ENCODE measurements at places on chromosomes 5 and 9.

DNA sequence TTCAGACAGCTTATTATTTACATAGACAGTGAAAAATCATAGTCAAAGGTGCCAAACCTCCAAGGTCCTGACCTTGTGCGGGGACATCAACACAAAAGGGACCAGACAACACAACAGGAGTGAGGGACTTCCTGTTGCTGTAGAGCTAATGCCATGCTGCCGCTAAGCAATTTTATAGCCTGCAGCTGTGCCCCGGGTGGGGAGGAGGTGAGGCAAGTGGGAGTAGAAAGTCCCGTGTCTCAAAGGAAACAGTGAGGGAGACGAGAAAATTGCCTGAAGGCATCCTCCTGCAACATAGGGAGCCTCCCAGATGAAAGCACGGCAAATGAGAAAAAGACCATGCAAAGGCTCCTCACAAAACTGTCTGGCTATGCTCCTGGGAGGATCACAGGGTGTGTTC lies 58.8 kb downstream of the CAAP1 start:
- DNase-seq, result no peak

DNA sequence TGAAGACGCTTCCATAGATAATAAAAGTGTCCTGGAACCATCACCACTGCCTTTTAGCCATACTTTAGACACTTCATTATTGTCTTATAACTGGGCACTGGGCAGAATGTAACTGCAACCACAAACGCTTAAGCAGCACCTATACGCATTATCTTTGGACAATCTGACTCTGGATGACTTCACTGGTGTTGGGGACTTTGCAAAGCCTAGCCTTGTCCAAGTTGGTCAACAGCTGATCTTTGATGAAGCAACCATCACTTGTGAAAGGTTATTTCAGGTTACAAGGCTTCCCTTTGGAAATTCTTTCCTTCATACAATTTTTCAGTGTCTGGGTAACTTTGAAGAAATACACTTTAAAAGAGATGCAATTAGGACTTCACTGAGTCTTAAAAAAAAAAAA lies 77.8 kb upstream of the ZNF462 start:
- no peak for DNase-seq

DNA sequence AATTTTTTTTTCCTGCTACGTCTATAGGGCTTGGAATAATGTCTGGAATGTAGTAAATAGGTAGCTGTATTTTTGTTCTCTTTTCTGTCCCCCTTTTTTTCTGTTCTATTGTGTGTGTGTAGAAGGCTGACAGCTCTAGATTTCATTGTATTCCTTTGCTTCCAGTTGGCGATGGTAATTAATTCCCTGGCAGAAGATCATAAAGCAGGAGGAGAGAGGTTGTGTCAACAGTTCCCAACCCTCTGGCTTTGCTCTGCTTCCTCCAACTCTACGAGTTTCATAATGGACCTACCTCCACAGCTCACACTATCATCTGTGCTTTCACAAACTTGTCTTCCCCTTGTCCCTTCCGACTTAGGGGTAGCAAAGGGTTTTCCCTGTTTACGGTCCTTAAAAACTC lies 117.9 kb upstream of the CDH18 start:
- DNase-seq, result no peak

- no peak for DNase-seq
Observed at GRCh38 chr5:1270933-1271914, 23.6 kb downstream of the TERT start.
